ENCODE measurements at places on chromosomes 5 and 9. TPM values are rescaled to one million over a fixed set of nuclear protein-coding genes. Genes with fewer than 3 reads are reported as not detected.

PDE6A gene
- 0.24 TPM for total RNA-seq

IL13 gene
- total RNA-seq: not detected

COL5A1 gene
- 54.8 TPM for total RNA-seq

OTULINL gene
- total RNA-seq: 24.0 TPM

WDR41 gene
- total RNA-seq: 43.6 TPM

ELOVL7 gene
- 12.1 TPM for total RNA-seq

LECT2 gene
- total RNA-seq: not detected

SCGB3A1 gene
- not detected for total RNA-seq

TMEM215 gene
- total RNA-seq: not detected

OR4F3 gene
- not detected for total RNA-seq

COL27A1 gene
- 9.9 TPM for total RNA-seq

PCDHA5 gene
- 0.70 TPM for total RNA-seq

C5orf34 gene
- 5.3 TPM for total RNA-seq

LCN9 gene
- total RNA-seq: 0.16 TPM

MYMK gene
- total RNA-seq: not detected

CAMK4 gene
- total RNA-seq: not detected

TMEM267 gene
- 22.3 TPM for total RNA-seq

CATSPER3 gene
- 0.22 TPM for total RNA-seq

Data from A549 treated with Hydrocortisone at 1 μM for 4 hours (cell line).